ENCODE measurements at places on chromosomes 7 and 10.

GRCh38 chr10:33087922-33088321 is 129.9 kb upstream of the ITGB1 start:
- DNase-seq = no peak

GRCh38 chr10:118735294-118735693 is 19.5 kb downstream of the CACUL1 start:
- no peak for DNase-seq

DNA sequence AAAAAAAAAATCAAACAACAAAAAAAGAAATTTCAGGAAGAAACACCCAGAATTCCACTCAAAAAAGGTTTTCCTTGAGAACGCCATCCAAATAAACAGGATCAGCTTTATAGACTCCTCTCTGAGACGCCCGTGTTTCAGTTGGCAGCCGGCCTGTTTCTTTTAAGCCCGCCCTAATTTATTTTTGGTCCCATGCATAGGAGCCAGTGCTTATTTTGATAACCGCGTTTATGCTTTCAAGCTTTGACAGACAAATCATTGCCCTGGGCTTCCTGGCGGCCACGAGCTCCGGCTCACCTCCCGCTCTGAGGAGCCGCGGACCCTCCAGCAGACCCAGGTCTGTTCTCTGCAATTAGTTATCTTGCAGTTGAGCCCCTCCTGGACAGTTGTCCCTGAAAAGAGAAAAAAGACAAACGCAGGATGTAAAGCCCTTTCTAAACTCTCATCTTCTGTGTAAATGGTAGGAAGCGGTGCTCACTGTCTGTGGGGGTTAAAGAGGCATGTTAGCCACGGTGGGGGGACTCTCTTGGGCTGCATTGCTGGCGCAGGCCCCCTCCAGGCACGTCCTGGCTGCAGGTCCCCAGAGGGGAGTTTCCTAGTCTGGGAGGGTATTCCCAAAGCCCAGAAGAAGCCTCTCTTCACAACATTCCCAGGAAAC is 22.2 kb upstream of the UNCX start:
- no peak for DNase-seq

GRCh38 chr10:84842593-84842992 is 514.2 kb downstream of the CCSER2 start:
- DNase-seq = no peak

Measured in stimulated activated CD4-positive, alpha-beta T cell treated with anti-CD3 and anti-CD28 coated beads, Interleukin-1b, Interleukin-23, amount 100 ng/mL, for 1 hour (primary cell).